Stimulated activated CD8-positive, alpha-beta memory T cell treated with anti-CD3 and anti-CD28 coated beads, Interleukin-4, amount 100 ng/mL, for 4 hours (primary cell): ENCODE measurements at places on chromosomes 5 and 9.
A peak's percentile ranks its signal among the peaks of the same experiment; 100 is the strongest.

DNA sequence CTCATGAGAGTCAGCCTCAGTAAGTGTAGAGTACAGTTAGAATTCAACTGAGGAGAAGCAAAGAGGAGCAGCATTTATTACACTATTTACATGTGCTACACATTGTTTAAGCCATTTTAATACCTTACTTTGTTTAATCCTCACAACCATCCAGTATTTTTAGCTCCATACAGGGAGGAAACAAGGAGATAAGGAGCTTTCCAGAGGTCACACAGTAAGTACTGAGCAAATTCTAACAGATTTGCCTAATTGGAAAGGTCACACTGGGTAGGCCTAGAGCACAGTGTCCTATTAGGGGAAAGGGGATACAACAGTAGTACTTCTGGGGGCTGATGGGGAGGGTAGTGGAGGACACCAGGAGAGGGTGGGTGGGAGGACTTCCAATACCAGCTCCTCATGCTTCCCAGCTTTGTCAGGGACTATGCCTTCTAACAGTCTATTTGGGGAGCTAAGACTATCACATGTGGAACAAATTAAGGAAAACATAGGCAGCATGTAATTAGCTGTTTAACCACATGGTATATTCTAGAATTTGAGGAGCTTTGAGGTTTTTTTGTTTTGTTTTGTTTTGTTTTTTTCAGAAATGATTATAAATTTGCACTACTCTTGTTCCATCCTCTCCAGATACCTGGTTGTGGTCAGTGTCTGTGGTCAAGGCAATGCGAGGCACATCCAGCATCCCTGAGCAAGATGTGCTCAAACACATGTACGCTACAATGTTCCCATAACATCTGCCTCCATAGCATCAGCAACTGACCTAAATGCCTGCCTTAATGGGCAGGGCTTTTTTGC is 96.0 kb upstream of the SLC12A2 start:
- DNase-seq = no peak

DNA sequence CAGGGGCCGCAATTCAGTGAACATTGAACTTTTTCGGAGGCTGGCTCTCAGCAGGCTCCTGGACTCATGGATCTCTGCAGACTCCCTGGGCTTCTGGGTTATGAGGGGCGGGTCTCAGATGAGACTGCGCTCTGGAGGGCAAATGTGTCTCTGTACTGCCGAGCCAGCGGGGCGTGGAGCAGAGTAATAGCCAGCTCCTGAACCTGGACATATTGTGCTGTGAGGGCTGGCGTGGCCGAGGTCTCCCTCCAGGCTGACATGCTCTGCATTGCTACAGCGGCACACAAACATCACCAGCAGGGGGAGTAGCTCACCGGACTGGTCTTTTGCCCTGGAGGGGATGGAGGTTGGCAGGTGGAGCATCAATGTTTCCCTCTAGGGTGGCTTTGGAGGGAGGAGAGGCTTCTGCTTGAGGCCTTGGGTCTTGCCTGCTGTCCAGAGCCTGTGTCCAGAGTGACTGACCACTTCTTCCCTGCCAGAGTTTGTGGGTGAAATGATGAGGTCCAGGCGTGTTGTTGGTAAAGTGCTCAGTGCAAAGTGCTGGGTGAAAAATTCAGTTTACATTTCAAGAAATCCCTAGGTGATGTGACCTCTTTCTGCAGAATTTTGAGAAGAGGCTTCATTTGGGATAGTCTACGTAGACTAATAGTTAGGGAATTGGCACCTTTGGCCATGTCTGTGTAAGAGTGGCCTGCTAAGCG is 10.9 kb upstream of the GADD45G start:
- DNase-seq = peak; percentile 23

GRCh38 chr5:158170060-158170459 is 311.1 kb upstream of the CLINT1 start:
- no peak for DNase-seq

DNA sequence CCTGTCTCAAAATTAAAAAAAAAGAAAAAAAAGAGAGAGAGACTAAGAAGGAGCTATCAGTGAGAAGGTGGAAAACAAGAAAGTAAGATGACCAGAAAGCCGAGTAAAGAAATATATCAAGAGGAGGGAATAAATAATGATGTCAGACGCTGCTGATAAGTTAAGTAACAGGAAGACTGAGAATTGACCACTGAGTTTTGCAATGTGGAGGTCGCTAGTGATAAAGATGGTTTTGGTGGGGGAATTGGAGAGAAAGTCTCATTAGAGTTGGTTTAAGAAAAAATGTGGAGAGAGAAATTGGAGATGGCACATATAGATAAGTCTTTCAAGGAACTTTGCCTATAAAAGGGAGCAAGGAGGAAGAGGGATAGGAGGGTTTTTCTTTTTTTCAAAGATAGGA is 91.9 kb downstream of the RAD23B start:
- DNase-seq = no peak

DNA sequence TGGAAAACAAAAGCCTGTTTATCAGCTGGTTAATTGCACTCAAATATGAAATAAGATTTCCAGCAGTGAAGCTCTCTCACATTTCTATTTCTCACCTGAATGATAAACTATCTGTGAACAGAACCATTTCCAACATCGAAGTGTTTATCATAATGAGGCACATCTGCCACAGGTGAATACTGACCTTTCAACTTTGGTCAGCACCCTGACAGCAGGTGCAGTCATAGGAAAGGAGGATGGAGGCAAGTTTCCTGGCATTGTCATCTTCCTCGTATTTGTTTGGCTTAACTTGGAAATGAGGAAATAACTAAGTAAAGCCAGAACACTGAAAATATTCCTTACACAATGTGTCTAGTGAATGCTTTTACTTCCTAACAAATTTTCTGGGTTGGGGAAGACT is 716.4 kb downstream of the NR2F1-AS1 start:
- DNase-seq = no peak

- no peak for DNase-seq
Observed at GRCh38 chr9:71863631-71864030, 47.4 kb downstream of the ABHD17B start.

DNA sequence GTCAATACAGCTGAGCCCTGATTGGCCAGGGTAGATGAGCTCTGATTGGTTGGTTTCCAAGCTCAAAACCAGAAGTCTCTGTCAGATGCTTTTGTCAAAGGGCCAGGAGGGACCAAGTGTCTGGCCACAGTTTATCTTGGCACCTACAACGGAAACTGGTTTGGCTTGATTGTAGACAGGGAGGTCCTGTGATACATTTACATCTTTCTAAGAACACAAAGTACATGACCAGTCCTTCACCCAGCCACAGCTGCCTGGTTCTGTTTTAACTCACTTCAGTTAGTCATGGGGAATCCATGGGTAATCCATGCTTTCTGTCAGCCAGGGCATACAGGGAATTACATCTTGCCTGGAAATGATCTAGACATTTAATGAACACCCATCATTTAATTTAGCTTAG is 171.2 kb downstream of the SLC12A2 start:
- DNase-seq = no peak
